SW 1271 (cell line): ENCODE measurements at places on chromosomes 13 and 19.

DNA sequence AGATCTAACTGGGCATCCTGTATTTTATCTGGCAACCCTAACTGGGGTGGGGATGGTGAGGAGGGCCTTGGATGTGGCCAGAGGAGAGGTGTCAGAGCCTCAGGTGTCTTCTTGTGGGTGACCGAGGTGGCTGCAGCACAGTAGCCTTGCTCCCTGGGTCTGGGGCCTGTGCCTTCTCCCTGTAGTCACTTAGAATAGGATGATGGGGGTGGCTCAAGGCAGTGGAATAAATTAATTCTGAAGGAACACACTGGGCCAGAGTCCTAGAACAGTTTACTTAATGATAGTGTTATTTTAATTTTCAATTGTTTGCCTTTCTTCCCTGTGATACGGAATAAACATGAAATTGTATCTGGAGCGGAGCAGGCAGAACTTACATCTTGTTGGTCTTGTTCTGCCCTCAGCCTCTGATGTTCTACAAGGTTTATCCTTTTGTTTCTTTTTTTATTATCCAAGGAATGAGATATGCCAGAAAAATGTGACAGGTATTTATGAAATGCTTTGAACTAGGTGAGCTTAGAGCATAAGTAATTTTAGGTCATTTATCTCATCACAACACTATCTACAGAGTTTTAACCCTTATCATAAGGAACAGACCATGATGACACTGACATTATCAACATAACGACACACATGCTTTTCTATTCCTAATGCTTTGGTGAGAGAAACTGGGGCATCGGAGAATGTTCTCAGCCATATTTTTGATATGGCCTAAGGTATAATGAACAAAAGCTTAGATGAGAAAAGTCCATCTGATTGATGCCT lies 51.4 kb downstream of the LRCH1 start:
- DNase-seq = no peak

- DNase-seq = no peak
Observed at GRCh38 chr19:46609511-46610412, 8.6 kb downstream of the CALM3 start.

- DNase-seq = no peak
Observed at GRCh38 chr19:14404312-14404711, 14.8 kb downstream of the DDX39A start.

DNA sequence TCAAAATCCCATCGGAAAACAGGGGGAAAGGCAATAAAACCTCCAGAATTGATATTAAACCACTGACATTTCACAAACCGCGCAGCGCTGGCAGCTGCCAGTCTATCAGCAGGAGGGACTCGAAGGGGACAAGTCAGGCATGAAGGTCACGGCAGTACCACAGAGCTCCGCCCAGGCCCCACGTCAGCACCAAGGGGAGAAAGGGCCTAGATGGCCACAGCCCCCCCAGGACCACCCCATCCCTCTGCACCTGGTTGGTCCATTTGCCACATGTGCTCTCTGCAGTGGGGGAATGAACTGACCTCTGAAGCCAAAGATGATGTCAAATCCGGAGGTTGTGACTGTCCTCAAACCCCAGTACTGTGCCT lies 9.5 kb upstream of the VSTM2B start:
- DNase-seq = no peak

GRCh38 chr13:49499889-49500660 lies 4.3 kb downstream of the PHF11 start:
- DNase-seq = no peak

DNA sequence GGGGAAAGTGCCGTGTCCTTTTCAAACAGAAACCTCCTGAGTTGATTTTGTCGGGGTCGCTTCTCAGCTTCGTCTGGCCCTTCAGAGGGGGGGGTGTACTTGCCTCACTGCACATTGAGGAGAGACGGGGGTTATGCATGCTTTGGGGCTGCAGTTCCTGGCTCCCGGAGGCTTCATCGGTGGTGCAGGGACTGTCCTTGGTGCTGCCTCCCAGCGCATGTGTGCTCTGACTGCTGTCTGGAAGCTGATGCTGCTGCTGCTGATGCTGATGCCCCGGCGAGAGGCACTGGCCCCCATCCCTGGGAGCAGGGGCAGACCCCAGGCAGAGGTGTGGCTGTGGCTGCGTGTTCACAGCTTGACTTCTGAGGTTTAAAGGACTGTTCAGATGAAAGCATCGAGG lies 91.0 kb downstream of the ARHGEF7 start:
- no peak for DNase-seq

GRCh38 chr13:100808330-100809128 lies 133.9 kb upstream of the TMTC4 start:
- DNase-seq = no peak

- no peak for DNase-seq
Observed at GRCh38 chr13:98234348-98234747, 57.3 kb upstream of the RNF113B start.

DNA sequence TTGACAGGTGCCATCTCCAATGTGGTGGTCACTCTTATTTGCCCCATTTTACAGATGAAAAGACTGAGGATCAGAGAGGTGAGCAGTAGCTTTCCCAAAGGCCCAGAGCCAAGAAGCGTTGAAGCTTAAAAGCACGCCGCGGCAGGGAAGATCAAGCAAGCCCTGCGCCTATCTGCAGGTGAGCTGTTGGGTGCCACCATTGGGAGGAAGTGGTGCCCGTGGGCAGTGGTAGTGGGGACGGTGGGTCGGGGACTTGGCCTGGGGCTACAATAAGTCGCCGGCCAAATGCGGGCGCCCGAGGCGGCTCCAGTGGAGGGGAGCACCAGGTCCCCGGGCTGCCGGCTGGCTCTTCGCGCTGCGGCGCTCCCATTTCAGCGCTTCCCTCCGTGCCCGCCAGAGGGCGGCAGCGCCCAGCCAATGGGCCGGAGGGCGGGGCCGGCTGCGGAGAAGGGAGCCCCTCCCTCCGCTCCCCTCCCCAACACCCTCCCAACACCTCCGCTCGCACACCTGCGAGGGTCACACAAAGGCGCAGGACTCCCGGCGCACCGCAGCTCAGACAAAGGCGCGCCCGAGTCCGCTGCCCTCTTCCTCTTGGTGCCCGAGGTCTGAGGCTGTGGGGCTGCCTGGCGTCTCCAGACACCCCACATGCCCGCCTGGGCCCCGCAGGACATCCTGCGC lies 744 bp upstream of the POU2F2 start:
- no peak for DNase-seq

DNA sequence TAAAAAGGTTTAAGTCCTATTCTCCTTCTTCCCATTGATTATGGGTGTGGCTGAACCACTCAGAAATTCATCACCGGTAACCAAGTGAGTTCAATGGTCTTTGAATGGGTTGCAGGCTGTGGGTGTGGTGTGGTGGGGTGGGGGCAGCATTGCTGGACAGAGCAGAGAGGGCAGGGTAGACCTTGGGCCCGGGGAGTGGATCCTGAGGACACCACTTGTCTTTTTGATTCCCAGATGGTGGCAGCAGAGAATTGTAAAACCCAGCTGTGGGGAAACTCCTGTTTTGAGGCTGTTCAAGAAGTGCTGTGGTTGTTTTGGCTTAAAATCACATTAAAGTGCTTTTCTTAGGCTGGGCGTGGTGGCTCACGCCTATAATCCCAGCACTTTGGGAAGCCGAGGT lies 45.8 kb upstream of the RGCC start:
- no peak for DNase-seq

- DNase-seq = no peak
Observed at GRCh38 chr13:39394796-39395678, 208.0 kb downstream of the LHFPL6 start.

DNA sequence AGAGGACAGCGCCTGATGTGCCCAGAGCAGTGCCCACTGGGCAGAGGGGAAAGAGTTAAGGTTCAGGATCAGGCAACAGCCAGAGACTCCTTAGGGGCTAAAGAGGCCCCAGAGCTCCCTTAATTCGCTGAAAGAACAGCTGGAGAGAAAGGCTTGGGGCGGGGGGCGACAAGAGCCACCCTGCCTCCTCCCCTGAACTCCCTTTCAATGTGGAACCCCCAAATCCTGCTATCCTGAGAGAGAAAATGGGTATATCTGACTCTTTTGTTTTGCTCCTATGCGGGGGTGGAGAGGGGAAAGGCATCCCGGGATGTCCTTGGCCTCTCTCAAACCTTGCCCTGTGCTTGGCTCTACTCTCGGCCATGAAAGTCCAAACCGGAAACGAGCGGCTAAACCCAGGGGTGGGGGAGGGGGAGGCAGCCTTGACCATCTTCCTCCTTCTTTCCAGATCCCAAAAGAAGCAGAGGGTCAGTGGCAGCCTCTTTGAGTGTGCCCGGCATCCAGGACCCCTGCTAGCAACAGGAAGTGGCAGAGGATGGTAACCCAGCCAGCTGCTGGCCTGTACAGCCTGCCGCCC lies 4.7 kb downstream of the PRKACA start:
- no peak for DNase-seq

- DNase-seq = no peak
Observed at GRCh38 chr13:27504868-27505194, 54.5 kb upstream of the MTIF3 start.

GRCh38 chr19:50030937-50031336 lies 5.1 kb downstream of the ZNF473 start:
- no peak for DNase-seq

- no peak for DNase-seq
Observed at GRCh38 chr13:23883255-23883654, 5.9 kb downstream of the MIPEP start.

DNA sequence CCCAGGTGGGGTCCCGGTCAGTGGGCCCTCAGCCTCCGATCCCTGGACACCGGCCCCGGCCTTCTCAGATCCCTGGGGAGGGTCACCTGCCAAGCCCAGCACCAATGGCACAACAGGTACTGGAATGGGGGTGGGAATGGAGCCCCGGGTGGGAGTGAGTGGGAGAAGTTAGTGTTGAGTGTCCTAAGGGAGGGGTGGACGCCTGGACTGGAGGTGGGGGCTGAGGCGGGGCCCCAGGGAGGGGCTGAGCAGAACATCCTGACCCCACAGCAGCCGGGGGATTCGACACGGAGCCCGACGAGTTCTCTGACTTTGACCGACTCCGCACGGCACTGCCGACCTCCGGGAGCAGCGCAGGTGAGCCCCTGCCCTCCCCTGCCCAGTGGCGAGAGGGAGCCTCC lies 17.7 kb downstream of the EPN1 start:
- no peak for DNase-seq

DNA sequence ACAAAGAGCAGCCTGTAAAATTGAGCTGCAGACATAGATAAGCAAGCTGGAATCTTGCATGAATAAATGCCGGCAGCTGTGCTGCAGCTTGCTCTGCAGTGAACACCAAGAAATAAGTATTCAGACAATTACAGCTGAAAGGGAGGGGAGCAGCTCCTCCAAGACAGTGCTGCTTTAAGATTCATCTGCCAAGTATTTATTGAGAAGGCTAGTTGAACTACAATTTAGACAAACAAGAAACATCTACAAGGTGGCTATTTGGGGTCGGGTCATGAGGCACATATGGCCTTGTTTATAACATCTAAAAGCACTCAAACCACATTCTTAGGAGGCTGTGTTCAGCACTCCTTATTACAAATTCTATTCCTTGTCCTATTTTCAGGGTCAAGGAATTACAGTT lies 34.9 kb downstream of the ZNF726 start:
- DNase-seq = no peak

DNA sequence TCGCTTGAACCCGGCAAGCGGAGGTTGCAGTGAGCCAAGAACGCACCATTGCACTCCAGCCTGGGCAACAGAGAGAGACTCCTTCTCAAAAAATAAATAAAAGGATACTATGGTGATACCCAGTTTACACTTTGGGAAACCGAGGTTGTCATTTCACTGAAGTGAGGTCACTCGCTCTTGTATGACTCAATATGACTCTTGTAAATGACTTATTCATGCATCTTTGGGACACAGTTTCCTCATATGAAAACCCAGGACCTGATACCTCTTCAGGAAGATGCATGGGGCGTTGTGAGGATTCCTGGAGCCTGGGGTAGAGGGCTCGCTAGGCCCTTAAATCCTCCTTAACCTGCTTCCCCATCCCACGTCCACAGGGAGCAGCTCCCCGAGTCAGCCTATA lies 4.5 kb downstream of the PSMD8 start:
- DNase-seq = no peak

- DNase-seq = no peak
Observed at GRCh38 chr13:36355632-36356031, 9.4 kb upstream of the SPART start.

DNA sequence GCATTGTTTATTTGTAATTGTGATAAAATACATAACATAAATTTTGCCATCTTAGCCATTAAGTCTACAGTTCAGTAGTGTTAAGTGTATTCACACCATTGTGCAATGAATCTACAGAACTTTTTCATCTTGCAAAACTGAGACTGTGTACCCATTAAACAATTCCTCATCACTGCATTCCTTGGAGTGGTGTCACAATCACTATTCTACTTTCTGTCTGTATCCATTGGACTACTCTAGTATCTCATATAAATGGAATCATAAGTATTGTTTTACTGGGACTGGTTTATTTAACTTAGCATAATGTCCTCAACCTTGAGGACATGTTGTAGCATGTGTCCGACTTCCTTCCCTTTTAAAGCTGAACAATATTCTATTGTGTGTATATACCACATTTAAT lies 36.8 kb downstream of the UFM1 start:
- DNase-seq = no peak

- DNase-seq = no peak
Observed at GRCh38 chr13:41053384-41053826, 7.9 kb upstream of the WBP4 start.

- DNase-seq = no peak
Observed at GRCh38 chr19:14961956-14962685, 17.5 kb downstream of the SLC1A6 start.

DNA sequence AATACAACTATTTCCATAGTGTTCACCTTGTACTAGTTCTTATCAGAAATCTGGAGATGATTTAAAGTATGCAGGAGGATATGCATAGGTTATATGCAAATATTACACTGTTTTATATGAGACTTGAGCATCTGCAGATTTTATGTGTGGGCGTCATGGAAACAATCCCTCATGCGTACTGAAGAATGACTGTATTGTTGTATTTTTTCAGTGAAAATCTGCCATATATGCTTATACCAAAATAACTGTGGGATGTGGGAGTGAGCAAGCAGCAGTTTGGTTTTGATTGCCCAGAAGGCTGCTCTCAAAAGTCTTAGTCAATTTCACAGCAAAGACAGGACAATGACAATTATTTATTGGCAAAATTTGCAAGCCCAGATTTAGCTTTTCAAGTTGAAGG lies 238.8 kb upstream of the PCDH20 start:
- no peak for DNase-seq

GRCh38 chr13:51004918-51005460 lies 95.4 kb downstream of the RNASEH2B start:
- DNase-seq = no peak

DNA sequence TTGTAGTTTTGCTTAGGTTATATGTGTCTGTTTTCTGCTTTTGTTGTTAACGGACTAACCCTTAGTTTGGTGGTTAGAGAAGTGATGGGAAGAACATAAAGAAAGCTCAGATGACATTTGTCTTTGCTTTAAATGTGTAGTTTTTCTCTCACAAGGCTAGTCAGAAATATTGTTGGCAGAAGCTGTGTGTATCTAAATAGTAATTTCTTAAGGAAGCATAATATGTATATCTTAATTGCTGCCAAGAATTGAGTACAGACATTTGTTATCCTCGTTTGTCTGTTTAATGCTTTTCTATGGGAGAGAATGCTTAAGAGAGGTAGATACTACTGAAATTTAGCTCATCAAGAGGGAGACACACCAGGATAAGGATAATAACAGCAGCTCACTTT lies 2.7 kb downstream of the RGCC start:
- DNase-seq = no peak

- no peak for DNase-seq
Observed at GRCh38 chr19:39768334-39768733, 10.3 kb upstream of the LEUTX start.

GRCh38 chr19:31427857-31428256 lies 78.6 kb upstream of the TSHZ3 start:
- no peak for DNase-seq

- DNase-seq = peak; percentile 39
Observed at GRCh38 chr19:5397804-5398692, 57.2 kb upstream of the ZNRF4 start.
